ENCODE measurements at places on chromosomes 12 and 14. TPM values are rescaled to one million over a fixed set of nuclear protein-coding genes. Genes with fewer than 3 reads are reported as not detected.

DNA sequence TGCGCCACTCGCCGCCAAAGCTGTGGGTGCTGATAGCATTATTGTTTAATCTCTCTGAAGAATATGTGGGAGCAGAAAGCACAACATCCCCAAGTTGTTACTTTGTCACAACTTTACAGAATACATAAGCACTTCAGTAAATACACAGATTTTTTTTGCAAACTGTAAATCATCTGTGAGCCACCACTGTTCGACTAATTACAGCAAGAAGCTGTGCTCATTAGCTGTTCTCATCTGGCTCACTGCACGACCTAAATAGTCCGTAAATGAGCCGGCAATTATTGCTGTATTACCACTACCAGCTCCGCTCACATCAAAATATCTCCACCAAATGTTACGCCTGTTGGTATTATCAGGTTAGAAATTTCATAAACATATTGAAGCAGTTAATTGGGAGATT, 228.9 kb upstream of the PRKD1 start:
- H3K4me1 ChIP-seq = peaks cover 13% of the 10 kb centered on the region
- no peaks in the 10 kb centered on the region for H3K36me3 ChIP-seq
- DNase-seq = no peak
- H3K27ac ChIP-seq = no peak overlapping the region

- DNase-seq = no peak
- peaks cover 19% of the 10 kb centered on the region for H3K4me1 ChIP-seq
- H3K36me3 ChIP-seq = no peaks in the 10 kb centered on the region
- H3K27ac ChIP-seq = no peak overlapping the region
- no peak overlapping the region for H3K4me3 ChIP-seq
Measured at GRCh38 chr14:61514927-61515326, 180.4 kb upstream of the HIF1A start.

DNA sequence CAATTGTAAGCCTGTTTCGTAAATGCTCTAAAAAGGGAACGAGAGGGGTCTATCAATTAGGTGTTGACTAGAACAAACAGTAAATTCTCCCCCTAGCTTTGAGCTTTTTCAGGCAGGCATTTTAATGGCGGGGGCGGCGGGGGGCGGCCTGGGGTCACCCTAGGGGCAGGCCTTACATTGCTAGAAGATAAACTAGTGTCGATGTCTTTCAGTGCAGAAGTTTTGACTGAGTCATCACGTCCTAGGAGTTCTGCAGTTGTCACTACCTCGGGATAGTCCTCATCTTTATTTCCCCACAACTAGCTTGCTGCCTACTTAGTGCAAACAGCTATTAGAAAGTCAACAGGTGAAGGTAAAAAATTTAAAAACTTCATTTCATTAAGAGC, 1.6 kb downstream of the ATP6V1D start:
- no peak overlapping the region for H3K27ac ChIP-seq
- H3K27me3 ChIP-seq = no peaks in the 10 kb centered on the region
- no peaks in the 10 kb centered on the region for H3K36me3 ChIP-seq
- peak overlapping the region; percentile 99 for H3K4me3 ChIP-seq

DNA sequence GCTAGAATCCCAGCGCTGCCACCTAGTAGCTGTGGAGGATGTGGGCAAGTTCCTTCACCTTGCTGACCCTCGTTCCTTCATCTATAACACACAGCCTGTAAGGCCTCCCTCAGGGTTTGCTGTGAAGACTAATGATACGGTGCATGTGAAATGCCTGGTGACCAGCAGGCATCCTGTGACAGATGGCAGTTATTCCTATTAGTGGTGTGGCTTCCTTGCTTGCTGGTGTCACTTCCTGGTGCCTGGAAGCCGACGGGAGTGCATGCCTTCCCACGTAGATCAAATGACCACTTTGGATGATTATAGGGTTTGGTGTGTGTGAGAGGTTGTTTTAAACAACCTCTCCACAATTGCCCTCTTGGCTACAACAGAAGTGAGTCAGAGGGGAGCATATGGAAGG, 894.9 kb downstream of the VRK1 start:
- H3K4me1 ChIP-seq = peaks cover 20% of the 10 kb centered on the region
- no peaks in the 10 kb centered on the region for H3K27me3 ChIP-seq
- H3K27ac ChIP-seq = no peak overlapping the region
- no peak overlapping the region for H3K4me3 ChIP-seq
- no peak for DNase-seq

TMEM132C gene
- total RNA-seq = not detected

USP15 gene
- total RNA-seq = 25.4 TPM

DNA sequence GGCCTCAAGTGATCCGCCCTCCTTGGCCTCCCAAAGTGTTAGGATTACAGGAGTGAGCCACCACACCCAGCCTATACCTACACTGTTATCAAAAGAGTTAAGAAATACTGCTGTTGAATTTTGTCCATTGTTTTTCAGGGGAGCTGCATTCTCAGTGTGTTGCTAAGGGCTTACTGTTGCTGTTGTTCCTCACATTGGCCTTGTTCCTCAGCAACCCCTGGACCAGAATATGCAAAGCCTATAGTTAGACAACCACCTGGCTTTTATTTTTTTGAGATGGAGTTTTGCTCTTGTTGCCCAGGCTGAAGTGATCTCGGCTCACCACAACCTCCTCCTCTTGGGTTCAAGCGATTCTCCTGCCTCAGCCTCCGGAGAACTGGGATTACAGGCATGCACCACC, 4.7 kb upstream of the ATP6V0A2 start:
- H3K27me3 ChIP-seq = no peaks in the 10 kb centered on the region
- H3K27ac ChIP-seq = no peak overlapping the region
- H3K4me3 ChIP-seq = no peak overlapping the region

GSC gene
- 1.6 TPM for total RNA-seq

CCDC60 gene
- 0.57 TPM for total RNA-seq
